ENCODE measurements at places on chromosomes 5 and 9. TPM values are rescaled to one million over a fixed set of nuclear protein-coding genes. Genes with fewer than 3 reads are reported as not detected.
A peak's percentile ranks its signal among the peaks of the same experiment; 100 is the strongest.

- no peak for DNase-seq
These were observed 500.1 kb upstream of the SGCD start for GRCh38 chr5:155826611-155827507.

GRCh38 chr5:171426266-171426665 lies 6.8 kb downstream of the FGF18 start:
- no peak for DNase-seq

- DNase-seq = no peak
These were observed 150.8 kb downstream of the MEF2C start for GRCh38 chr5:88732181-88732633.

DNA sequence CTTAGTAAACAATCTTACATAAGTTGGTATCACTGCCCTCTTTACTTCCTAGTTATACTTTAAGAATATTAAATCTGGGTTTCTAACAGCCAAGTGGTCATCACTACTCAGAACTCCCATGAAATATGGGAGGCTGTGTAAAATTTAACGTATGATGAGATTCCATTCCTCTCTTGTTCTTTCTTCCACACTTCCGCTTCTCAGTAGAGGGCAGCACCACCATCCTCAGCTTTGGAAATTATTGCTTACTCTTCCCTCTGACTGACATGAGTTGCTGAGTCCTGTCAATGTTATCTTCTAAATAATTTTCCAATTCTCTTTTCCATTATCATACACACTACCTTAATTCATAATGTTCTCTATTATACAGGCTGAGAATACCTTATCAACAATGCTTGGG lies 194.0 kb downstream of the RFX3 start:
- peak; percentile 1 for DNase-seq

DNA sequence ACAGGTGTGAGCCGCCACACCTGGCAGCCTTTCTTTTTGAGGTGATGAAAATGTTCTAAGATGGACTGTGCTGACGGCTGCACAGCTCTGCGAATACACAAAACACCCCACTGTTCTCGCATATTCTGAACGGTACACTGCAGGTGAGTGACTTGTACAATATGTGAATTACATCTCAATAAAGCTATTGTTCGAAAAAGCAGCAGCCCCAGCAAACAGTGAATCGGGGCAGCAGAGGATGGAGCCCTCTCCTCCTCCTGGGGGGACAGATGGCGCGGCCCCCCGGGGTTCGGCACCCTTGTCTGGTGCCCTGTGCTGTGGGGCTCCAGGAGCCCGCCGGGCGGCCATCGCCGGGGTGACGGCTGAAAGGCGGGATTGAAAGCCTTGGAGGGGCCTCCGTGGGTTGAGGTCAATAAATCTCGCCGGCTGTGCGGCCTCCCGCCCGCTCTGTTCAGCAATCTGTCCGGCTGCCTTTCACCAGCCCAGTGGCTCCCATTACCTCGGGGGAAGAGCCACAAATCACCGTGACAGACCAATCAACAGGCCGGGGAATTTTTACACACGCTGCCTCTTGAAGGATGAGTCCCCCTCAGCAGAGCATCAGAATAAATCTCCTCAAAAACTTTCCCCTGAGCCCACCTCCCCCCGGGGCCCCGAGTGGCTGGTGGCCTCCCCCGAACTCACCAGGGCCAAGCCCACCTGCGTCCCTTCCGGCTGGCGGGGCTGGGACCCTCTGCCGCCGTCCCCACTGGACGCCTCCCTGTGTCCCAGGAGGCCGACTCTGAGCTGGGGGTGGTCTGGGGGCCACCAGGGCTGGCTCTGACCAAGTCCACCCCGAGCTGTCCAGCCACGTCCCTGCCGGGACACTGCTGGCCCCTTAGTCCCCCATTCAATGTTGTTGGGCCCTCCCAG lies 37.8 kb upstream of the TMEM250 start:
- no peak for DNase-seq

DNA sequence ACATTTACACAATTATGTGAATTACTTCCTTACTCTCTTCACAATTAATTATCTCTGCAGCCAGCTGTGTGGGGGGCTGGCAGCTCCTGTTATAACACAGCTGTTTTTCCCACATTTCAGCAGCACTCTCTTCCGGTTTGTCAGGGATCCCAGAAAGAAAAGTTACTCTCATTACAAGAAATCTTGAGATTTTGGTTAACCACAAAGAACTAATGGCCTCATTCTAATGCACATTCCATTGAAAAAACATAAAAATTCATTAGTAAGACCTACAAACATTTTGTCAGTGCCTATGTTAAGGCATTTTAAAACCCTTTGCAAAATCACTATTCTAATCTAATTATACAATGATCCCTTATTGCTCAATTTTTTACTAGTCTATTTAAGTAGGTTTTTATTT lies 64.1 kb downstream of the PDE4D start:
- DNase-seq = no peak

DNA sequence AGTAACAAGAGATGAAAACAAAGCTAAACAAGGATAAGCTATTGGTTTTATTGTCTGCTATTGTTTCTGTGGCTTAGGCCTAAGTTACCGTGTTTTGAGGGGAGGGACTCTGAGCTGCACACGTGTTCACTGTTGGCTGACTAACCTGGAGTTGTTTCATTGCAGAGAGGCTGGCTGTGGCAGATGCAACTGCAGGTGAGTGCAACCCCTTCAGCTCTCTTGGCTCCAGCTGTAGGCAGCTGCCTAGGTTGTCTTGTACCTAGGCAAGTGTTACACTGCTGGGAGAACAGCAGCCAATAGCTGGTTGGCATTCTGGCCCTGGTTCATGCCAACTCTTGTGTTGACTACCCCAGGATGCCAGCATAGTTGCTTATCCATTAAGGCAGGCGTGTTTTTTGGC lies 17.6 kb upstream of the MATR3 start:
- DNase-seq = no peak

DNA sequence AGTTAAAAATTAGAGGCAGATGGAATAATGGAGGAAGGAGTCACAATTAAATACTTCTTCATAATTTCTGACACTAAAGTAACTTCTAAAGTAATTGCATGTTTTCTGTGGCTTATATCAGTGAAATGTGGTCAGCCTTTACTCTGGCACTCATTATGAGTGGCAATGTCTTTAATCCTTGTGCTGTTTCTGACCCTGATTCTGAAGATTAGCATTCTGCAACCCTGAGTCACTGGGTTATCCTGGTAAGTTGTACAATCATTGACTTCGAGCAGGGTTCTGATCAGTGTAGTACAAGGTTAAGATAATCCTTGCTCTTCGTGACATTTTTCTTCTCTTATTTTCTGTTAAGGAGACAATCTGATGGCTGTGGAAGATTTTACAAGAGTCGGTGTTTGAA lies 379.4 kb upstream of the RORB start:
- no peak for DNase-seq

DNA sequence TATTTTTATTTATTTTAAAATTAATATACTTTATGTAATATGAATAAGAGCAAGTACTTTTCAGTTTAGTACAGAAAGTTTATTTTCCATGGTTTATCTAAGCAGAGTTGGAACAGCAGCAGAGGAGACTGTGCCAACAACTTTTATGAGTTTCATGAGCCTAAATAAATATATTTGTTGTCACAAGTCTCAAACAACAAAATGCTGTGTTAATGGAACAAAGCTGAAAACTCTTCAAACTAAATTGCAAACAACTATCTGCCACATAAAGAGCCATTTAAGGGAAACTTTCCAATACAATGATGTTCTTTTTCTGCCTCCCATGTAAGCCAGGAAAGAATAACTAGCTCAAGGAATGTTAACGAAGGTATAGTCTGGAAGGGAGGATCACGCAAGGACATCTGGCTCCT lies 96.1 kb downstream of the FBN2 start:
- no peak for DNase-seq

- DNase-seq = no peak
These were observed 27.2 kb downstream of the RUSC2 start for GRCh38 chr9:35517131-35517530.

DNA sequence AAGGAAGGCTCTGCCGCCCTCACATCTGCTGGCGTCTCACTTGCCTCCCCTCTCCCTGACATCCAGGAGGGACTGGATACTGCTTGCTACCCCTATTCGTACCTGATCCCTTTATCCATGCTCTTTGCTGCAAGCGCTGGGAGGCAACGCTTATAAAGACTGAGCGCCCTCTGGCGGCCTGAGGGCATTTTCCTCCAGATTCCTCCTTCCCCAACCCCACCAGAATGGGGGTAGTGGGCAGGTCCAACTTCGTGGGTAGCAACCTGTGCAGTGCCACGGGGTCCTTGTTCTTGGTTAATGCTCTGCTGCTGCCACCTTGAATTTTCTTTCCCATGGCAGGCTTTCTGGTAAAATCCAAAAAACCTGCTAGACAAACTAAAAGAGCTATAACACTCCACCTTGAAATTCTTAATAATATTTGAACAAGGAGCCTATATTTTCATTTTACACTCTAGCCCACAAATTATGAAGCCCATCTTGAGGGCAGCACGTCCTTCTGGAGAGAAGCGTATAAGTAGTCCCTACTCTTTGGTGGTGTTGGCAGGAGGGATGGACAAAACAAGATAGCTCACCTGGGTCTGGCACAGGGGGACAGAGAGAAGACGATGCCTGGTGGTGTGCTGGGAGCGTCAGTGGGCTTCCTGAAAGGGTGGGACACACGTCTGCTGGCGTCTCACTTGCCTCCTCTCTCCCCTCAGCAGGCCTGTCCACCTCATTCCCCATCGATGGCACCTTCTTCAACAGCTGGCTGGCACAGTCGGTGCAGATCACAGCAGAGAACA lies 52.5 kb downstream of the JADE2 start:
- DNase-seq = peak; percentile 88

- DNase-seq = no peak
These were observed 7.6 kb downstream of the FOXE1 start for GRCh38 chr9:97860451-97861147.

DNA sequence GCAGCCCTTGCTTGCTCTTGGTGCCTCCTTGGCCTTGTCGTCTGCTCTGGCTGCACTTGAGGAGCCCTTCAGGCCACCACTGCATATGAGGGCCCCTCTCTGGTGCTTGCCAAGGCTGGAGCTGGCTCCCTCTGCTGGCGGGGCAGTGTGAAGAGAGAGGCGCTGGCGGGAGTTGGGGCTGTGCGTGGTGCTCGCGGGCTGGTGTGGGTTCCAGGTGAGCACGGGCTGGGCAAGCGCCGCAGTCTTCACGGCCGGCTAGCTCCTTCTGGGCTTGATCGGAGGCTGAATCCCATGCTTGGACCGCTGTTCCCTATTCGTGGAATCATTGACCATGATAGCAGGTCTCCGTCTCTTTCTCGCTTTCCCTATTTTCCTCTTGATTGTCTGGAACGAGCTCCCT lies 56.5 kb downstream of the XRCC4 start:
- DNase-seq = no peak

DNA sequence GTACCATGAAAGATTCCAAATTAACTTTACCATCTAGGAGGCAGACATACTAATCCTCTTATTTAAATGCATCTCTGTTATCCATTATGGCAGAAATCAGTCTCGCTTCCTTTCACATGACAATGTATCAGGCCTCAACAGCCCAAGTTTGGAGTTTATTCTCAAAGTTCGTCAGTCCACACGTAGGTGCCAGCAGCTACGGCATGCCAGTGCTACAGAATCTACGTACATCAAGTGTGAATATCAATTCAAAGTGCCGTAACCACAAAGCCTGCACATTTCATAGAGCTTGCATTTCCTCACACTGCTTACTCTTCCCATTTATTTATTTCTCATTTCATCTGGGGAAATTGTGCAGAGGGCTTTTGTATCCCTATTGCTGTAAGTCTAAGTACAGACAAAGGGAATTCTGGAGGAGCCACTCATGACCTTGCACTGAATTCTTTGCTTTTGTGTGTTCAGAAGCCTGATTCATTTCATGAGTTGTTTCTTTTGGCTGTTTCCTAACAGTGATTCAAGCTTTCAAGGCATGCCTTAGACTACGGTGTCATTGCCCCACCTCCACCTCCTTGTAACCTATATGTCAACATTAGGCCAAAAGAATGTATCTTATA lies 10.0 kb downstream of the ENC1 start:
- DNase-seq = no peak

- no peak for DNase-seq
These were observed 153.8 kb downstream of the CDH12 start for GRCh38 chr5:22699319-22699718.

GRCh38 chr5:174729075-174729680 lies 4.8 kb downstream of the MSX2 start:
- DNase-seq = no peak

GRCh38 chr5:177427211-177427822 lies 841 bp downstream of the GRK6 start:
- DNase-seq = no peak

DNA sequence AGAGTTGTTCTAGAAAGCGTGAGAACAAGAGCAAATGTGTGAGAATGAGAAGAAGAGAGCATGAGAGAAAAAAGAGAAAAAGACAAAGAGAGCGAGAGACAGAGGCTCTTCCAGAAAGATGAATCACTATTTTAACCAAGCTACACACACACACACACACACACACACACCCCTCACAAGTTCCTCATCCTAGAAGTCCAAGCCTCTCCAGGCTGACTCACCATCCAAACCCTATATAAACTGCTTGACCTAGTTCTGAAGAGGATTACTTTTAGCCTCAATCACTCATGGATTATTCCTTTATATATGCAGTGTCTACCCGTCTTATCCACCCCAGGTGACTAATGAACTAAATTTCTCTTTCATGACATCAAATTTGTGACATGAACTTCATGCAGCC lies 37.6 kb downstream of the C9orf57 start:
- no peak for DNase-seq

DNA sequence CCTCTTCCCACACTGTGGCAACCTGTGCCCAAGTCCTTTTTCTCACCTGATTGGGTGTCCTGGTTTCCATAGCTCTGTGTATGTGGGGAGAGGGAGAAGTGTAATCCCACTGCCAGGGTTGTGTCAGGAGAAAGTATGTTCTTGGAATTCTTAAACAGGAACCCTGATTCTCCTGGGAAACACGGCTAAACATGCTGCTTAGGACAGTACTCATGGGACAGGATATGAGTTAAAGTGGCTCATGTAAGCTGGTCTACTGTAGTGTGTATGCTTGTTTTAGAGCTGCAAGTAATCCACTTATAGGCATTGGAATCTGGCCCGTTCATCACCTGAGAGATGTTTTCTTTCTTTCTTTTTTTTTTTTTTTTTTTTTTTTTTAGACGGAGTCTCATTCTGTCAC lies 23.9 kb downstream of the ARHGEF28 start:
- no peak for DNase-seq

The OR1N1 gene
- not detected for total RNA-seq

The STPG3 gene
- not detected for total RNA-seq

The FOXI1 gene
- not detected for total RNA-seq

The GRPEL2 gene
- total RNA-seq = 31.0 TPM

The PCSK5 gene
- total RNA-seq = 38.4 TPM

The SPATA31A7 gene
- total RNA-seq = not detected

The CREB3 gene
- 29.4 TPM for total RNA-seq

The OTP gene
- not detected for total RNA-seq

The PHF24 gene
- not detected for total RNA-seq

The EIF4E1B gene
- total RNA-seq = not detected

The HMGCS1 gene
- total RNA-seq = 263 TPM

Data from Calu3 (cell line).